AG20443 (cell line): ENCODE measurements at places on chromosomes 11 and 22.

GRCh38 chr22:42138122-42138770 lies 7.6 kb upstream of the CYP2D6 start:
- DNase-seq: no peak

GRCh38 chr22:45554040-45554406 lies 51.3 kb downstream of the FBLN1 start:
- no peak for DNase-seq

DNA sequence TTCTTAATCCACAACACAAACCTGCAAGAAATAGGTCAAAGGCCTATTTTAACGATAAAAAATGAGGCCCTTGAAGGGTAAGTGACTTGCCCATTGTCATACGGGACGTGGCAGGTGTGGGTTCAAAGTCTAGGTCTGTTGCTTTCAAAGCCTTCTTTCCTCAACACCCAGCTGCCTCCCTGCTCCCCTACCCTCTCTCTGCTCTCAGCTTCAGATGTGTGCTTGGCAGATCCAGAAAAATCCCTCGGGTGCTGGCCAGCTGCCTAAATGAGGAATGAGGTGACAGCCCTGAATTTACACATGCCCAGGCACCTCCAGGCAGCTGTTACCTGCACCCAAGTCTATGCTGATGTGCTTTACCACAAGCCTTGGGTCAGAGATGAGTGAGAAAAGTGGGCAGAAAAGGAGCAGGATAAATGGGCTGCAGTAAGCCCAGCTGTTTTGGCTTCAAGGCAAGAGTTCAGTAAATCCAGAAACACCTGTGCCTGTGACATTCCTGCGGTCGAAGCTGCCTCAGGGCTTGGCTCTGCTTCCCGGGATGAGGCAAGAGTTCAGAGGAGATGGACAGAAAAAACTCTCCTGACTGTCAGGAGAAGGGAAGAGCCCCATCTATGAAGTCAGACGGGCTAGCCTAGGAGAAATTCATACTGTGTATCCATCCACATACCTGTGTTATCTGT lies 49.9 kb upstream of the LDLRAD3 start:
- no peak for DNase-seq

DNA sequence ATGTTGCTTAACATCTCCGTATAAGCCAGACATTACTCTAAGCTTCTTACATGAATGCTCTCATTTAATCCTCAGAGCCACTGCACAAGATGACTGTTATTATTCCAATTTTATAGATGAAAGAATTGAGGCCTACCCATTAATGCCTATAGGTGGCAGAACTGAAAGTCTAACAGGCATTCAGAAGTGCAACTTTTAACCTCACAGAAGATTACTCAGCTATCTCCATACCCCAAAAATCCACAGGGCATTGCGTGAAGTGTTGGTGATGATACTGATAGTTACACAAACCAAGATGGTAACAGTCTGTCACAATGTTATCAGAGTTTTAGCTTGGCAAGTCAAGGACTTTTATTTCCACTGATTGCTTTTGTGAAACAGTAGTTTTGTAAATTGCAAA lies 130.5 kb downstream of the ARHGAP42 start:
- no peak for DNase-seq
